Stimulated activated CD8-positive, alpha-beta memory T cell treated with anti-CD3 and anti-CD28 coated beads, Interleukin-15, amount 100 ng/mL, for 1 hour (primary cell): ENCODE measurements at places on chromosomes 6 and 20.

DNA sequence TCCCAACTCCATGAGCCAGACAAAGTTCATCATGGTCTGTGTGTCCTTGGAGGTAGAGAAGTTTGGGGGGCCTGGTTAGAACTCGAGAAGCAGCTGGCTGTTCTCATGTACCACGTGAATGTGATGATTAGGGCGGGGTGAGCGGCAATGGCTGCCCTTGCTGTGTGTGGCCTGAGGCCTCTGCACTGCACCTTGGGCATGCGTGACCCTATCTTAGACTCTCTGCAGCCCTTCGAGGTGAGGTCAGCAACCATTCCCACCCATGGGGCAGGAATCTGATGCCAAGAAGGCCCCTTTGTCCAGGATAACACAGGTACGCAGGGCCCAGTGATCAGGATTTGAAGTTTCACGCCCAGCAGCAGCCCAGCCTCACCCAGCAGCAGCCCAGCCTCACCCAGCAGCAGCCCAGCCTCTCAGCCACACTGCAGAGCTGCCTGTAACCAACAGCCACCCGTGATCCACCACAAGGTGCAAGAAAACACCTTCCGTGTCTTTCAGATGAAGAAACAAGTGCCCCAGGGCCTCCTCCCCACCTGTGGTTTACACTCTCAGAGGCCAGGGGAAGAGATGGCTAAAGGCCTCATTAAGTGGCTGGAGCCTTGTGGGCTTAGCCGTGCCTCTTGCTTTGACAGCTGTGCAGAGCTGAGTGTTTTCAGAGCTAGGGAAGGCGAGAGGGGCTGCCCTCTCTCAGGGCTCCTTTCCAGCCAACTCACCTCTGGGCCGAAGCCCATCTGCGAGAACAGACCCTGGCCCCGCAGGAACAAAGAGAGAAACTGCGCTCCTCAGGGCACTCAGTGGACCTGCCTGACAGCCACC, 195.2 kb upstream of the CDH4 start:
- DNase-seq: no peak

- no peak for DNase-seq
These were observed 59.2 kb downstream of the TNFAIP3 start for GRCh38 chr6:137926207-137926731.

- no peak for DNase-seq
These were observed 198.1 kb downstream of the MMUT start for GRCh38 chr6:49264909-49265308.

DNA sequence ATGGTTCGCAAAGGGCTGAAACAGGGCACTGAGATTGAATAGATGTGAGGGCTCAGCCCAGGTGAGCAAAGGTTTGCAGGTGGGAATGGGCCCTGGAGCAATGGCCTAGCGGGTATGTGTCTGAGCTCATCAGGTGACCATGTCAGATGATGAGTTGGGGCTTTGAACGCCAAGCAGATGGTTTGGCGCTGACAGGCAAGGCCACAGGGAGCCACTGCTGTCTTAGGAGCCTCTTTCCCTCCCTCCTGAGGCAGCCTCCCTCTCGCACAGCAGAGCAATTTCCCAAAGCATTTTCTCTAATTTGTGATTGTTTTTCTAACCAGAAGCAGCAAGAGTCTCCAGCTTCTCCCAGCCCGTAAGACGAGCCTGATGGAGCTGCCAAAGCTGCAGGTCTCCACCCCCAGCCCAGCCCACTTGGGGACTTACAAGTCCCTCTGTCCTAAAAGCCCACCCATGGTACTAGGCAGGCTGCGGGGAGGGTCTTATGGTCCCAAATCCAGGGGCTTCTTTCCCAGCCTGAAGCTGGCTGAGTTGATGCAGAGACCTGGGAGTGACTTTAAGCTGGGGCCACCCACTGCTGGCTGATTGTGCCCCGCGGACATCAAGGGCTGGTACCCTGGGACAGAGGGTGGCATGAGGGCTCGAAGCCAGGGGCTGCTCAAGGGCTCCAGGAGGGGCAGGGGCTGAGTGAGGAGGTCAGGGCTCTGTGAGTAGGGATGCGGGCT, 11.6 kb downstream of the CDH22 start:
- no peak for DNase-seq

DNA sequence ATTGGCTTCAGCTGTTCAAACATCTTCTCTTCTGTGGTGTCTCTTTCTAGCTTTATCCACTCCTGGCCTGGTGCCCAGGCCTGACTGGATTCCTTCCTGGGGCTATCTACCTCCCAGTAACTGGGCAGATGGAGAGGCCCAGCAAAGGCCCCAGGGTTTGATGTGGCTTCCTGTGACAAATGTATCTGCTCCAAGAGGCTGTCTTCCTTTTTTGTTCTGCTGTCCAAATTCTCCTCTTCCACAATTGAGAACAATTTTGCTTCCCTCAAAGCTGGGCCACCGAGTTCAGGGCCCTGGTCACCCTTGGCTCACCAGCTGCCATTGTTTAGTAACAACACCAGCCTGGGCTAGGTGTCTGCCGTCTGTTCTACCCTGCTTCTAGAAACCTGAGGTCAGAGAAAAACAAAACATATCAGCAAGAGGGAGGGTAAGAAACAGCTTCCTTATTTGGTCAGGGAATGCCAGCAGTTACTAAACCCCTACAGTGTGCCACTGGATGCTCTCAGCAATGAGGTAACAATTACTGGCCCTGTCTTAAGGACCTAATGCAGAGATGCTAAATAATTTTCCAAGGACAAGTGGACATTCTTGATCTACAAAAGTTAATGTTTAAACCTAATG, 3.9 kb downstream of the ZFP57 start:
- DNase-seq: no peak

GRCh38 chr20:14744723-14745122, 407.3 kb upstream of the FLRT3 start:
- DNase-seq: no peak
